ENCODE measurements at places on chromosomes 2 and 18.
A peak's percentile ranks its signal among the peaks of the same experiment; 100 is the strongest.

- DNase-seq, result no peak
Observed at GRCh38 chr2:121810959-121811853, 55.8 kb downstream of the TSN start.

DNA sequence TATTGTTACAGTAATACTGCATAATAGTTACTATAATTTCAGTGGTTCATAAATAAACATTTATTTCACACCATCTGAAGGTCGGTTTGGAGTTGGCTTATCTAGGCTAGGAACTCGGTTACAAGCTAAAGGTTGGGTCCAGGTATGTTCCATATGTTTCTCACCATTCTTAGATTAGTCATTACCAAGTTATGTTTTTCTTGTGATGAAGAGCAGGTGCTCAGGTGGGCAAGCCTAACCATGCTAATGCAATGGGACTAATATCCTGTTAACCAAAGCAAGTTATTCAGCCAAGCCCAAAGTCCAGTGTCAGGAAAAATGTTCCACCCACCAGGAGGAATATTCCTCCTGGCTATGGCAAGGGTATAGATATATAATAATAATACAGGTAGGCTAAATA is 93.2 kb downstream of the CPO start:
- DNase-seq, result no peak

DNA sequence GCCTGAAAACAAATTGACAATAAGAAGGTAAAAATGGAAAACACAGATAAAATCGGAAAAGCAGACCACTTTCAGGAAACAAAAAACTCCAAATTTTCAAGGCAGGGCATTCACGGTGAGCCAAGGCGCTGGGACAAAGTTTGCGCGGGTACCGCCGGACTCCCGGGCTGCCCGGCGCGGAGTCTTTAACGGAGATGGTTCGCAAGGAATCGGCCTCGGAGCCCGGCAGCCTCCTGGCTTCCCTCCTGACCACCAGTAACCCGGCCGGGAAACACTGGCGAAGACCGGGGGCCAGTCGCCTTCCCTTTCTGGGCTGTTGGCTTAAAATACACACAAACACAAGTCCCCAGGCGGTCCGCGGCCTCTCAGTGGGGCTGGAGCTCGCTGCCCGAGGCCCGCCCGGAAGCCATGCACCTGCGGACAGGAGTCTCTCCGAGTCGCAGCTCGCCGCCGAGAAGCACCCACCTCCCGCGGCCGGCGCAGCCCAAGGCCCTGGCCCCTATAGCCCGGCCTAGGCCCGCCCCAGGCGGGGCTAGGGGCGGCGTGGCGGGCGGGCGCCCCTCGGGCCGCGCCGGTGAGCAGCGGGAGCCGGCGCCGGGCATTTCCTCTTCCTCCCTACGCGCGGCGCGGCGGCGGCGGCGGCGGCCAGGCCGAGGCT is 622 bp upstream of the KCMF1 start:
- DNase-seq, result peak; percentile 1

GRCh38 chr2:8524823-8525222 is 157.0 kb upstream of the ID2 start:
- DNase-seq, result no peak

DNA sequence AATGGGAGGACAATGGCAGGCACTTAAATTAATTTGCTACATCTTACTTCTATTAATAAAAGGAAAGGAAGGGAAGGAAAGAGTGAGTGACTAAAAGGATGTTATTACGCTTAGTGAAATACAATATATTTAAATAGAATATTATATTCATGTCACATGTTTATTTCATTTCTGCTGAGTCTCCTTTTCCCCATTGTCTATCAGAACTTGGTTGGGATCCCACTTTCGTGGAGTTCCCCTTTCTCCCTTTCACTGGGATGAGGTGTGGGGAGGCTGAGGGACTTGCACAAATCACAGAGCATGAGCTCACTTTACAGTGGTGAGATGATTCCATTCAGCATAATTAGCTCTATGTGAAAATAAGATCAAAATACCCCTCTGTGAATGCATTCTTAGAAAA is 730.6 kb downstream of the TSN start:
- no peak for DNase-seq

- DNase-seq, result no peak
Observed at GRCh38 chr2:7927691-7928090, 754.2 kb upstream of the ID2 start.

- no peak for DNase-seq
Observed at GRCh38 chr2:157124731-157125130, 132.8 kb upstream of the GALNT5 start.

DNA sequence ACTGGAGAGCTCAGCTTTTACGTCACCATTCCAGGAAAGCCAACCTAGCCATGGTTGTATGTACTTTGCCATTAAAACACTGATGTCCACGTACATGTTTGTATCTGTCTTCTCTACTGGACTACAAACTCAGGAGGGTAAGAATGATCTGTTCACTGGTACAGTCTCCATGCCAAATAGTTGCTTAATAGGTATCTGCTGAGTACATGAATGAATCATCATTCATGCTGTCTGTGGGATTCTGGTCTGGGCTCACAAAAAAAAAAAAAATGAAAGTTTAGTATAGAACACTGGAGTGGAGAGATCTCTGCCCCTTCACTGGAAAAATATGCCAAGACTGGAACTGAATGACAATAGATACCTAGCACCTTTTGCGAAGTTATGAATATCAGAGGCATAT is 102.6 kb upstream of the ITGA4 start:
- no peak for DNase-seq

GRCh38 chr2:7878786-7879482 is 802.9 kb upstream of the ID2 start:
- DNase-seq, result no peak

DNA sequence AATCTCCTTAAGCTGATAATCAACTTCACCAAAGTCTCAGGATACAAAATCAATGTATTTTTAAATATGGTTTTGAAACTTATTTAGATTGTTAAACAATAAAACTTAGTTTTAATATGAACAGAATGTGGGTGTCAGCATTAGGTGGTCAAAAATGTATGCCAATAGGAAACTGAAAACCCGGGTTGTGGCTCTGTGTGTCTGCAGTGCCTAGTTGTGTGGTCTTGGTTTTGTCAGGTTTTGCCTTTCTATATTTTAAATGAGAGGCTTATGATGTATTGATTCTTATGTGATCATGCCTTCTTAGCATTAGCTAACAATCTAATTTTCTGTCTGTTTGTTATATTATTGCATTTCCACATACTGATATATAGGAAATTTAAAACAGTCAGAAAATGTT is 227.8 kb downstream of the ZNF407 start:
- DNase-seq, result no peak

DNA sequence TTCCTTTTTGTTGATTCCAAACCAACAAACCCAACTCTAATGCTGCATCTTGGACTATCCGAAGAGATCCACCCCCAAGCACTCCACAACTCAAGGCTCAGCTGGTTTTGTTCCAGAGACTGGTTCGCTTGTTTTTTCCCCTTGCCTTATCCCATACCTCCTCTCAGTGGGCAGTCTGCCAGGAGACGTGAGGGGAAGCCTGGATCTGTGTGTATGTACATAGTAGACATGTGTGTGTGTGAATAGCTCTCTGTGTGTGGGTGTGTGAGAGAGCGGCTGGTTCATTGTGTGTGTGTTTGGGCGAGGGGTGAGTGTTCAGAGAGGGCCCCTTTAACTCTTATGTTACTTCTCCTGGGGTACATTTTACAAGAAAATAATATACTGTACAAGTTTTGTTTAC is 94.4 kb downstream of the NRP2 start:
- no peak for DNase-seq

DNA sequence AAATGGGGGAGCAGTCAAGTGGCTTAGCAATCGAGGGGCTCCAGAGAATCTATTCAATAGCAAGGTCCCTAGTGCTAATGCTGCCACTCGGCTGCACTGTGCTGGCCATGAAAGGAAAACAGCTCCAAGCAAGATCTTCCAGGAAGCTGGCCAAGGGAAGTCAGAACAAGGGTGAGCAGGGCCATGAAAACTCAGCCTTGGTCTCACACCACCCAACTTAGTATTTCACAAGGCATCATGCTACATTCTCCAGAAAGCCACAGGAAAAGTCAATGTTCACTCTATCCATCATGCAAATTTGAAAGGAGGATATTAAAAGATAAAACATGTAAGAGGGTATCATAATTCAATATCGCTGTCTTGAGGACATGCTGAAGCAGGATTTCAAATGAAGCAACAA is 35.7 kb downstream of the NRP2 start:
- no peak for DNase-seq

DNA sequence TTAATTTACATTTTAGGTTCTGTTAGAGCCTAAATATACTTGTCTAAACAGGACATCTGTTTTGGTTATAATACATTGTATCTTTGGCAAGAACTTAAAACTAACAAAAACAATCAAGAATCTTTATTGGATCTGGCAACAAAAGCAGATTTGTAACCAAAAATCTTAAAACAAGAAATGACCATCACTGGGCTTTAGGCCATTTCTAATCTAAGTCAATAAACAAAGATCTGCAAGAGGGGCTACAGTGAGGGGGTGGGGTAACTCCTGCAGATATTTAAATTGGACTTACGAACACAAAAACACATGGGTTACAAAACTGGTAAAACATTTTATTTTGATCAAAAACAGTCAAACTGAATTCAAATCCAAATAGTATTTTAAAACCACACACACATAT is 77.3 kb downstream of the SRBD1 start:
- no peak for DNase-seq

DNA sequence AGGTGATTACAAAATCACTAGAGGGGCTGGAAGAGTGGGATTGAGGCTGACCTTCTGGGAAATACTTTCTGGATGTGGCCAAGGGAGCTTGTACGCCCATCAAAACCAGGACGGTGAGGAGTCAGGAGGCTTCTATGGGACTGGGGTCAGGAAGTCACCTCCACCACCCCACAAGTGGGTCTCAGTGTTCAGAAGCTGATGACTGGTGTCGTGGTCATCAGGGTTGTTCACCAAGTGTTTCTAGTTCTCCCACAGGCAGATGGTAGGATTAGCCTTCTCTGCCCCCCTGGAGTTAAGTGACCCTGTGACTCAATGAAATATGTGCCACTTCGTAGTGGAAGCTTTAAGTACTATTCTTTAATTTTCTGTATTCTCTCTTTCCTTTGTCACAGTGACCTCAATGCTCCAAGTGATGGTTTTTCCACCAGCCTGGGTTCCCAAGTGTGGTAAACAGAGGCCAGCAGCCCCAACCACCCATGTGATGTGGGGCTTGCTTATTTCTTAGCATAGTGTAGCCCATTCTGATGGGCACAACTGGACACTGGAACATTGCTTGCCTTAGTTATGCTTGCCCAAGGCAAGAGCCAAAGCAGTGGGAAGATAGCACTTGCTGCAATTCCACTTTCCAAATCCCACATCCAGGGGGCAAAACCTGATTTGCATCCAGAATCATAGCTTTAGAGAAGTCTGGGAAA is 258.8 kb downstream of the CYP26B1 start:
- no peak for DNase-seq

- DNase-seq, result no peak
Observed at GRCh38 chr2:1708476-1709334, 35.6 kb downstream of the PXDN start.

- DNase-seq, result no peak
Observed at GRCh38 chr2:218010984-218011652, 8.3 kb upstream of the TNS1 start.
